Activated T-helper 2 cell treated with anti-CD3 and anti-CD28 coated beads, Interferon-gamma antibody, Interleukin-2, Interleukin-4, amounts not matched to agents 10 μg/mL and 5 μg/mL and 100 μg/mL, durations not matched to agents 14 hours and 24 hours and 36 hours (primary cell): ENCODE measurements at places on chromosomes 13 and 19.

GRCh38 chr19:7559102-7559501, 23.6 kb downstream of the PNPLA6 start:
- H3K36me3 ChIP-seq, result peaks cover 44% of the 10 kb centered on the region
- no peak for DNase-seq
- H3K4me3 ChIP-seq, result no peak overlapping the region
- no peaks in the 10 kb centered on the region for H3K27me3 ChIP-seq

- no peaks in the 10 kb centered on the region for H3K4me1 ChIP-seq
- no peak overlapping the region for H3K4me3 ChIP-seq
- DNase-seq, result no peak
Measured at GRCh38 chr13:82713687-82714405, 1168.4 kb downstream of the SLITRK1 start.

DNA sequence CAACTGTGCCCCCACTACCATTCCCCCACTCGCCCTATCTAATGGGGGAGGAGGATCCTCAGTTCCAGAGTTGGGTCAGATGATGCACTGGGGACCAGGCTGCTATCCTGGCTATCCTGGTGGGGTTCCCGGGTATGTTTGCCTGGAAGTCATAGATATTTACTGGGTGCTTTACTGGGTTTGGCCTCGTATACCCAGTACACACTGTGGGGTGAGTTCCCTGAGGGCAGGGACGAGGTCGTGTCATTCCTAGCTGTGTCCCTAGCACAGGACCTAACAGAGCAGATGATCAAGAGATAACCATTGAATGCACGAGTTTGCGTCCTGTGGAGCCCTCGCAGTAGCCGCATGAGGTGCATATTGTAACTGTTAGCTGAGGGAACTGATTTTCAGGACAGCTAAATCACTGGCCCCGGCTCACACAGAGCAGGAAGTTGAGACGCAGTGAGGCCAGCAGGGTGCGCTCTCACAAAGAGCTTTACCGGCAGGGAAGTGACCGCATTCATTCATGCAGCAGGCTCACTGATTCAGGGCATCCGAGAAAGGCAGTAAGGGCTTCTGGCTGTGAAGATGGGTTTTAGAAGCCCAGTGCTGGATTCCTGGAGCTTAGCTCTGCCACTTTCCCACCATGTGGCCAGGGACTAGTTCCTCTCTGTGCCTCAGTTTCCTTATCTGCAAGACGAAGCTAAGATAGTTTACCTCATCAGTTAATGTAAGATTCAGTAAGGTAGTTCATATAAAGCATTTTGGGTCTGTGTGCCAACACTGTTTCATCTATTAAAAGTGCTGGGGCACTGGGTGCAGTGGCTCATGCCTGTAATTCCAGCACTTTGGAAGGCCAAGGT, 6.0 kb downstream of the RUVBL2 start:
- H3K27ac ChIP-seq, result no peak overlapping the region
- H3K4me3 ChIP-seq, result no peak overlapping the region
- H3K36me3 ChIP-seq, result peaks cover 46% of the 10 kb centered on the region
- peak; percentile 58 for DNase-seq

DNA sequence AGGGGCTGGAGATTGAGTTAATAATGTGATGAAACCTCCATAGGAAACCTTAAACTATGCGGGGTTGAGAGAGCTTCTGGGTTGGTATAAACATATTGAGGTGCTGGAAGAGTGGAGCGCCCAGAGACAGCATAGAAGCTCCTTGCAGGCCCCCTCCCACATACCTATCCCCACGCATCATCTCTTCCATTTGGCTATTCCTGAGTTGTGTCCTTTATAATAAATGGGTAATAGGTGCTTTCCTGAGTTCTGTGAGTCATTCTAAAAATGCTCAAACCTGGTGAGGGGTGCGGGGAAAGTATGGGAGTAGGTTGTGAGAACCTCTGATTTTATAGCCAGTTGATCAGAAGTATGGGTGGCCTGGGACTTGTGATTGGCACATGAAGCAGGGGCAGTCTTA, 14.6 kb downstream of the CCDC122 start:
- no peaks in the 10 kb centered on the region for H3K36me3 ChIP-seq
- H3K4me1 ChIP-seq, result no peaks in the 10 kb centered on the region
- no peak for DNase-seq
- H3K27me3 ChIP-seq, result peaks cover 11% of the 10 kb centered on the region

DNA sequence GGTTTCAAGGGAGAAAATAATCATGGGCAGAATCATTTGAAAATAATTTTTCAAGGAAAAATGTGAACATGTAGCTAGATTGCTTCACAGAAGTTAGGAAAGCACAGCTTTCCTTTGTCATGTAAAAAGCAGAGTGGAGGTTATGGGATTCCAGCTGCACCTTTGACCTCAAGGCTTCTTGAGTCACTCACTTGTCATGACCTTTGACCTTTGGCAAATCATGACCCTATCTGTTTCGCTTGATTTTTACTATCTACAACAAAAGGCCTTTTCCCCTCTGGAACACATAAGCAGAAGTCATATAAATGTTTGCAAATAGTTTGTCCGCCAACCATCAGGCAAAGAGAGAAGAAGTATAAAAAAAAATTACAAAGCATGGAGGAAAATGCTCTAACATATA, 210.7 kb upstream of the MIR17HG start:
- no peaks in the 10 kb centered on the region for H3K27me3 ChIP-seq
- no peak overlapping the region for H3K27ac ChIP-seq
- H3K4me3 ChIP-seq, result no peak overlapping the region
- DNase-seq, result no peak
- H3K36me3 ChIP-seq, result no peaks in the 10 kb centered on the region
- no peaks in the 10 kb centered on the region for H3K4me1 ChIP-seq

DNA sequence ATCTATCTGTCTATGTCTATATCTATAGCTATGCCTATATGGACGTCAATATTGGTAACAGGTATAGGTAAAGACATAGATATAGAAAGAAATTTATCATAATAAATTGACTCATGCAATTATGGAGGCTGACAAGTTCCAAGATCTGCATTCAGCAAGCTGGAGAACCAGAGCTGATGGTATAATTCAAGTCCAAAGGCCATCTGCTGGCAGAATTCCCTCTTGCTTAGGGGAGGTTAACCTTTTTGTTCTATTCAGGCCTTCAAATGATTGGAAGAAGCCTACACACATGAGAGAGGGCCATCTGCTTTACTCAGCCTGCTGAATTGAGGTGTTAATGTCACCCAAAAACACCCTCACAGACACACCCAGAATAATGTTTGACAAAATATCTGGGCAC, 10.8 kb downstream of the RASL11A start:
- no peak for DNase-seq
- H3K4me3 ChIP-seq, result no peak overlapping the region
- H3K36me3 ChIP-seq, result no peaks in the 10 kb centered on the region
- H3K27me3 ChIP-seq, result no peaks in the 10 kb centered on the region

GRCh38 chr13:110259651-110260050, 47.3 kb downstream of the COL4A1 start:
- no peak overlapping the region for H3K4me3 ChIP-seq
- H3K27me3 ChIP-seq, result peaks cover 15% of the 10 kb centered on the region
- no peak for DNase-seq
- H3K4me1 ChIP-seq, result peaks cover 3% of the 10 kb centered on the region
- H3K36me3 ChIP-seq, result no peaks in the 10 kb centered on the region
- H3K27ac ChIP-seq, result no peak overlapping the region

DNA sequence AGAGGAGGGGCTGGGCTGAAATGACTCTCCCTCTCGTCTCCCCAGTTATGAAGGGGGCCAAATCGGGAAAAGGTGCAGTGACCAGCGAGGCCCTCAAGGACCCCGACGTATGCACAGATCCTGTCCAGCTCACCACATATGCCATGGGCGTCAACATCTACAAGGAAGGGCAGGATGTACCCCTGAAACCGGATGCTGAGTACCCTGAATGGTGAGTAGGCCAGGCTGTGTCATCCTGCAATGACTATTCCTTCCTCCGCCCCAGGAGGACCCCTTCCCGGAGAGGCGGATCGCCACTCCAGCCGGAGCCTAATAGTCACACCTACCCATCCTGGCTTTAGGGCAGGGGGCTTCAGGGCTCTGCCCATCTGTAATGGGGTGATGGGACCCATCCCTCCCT, 2.6 kb downstream of the MRPL54 start:
- H3K36me3 ChIP-seq, result peaks cover 25% of the 10 kb centered on the region
- H3K27ac ChIP-seq, result no peak overlapping the region
- no peaks in the 10 kb centered on the region for H3K27me3 ChIP-seq
- H3K4me1 ChIP-seq, result peaks cover 16% of the 10 kb centered on the region

DNA sequence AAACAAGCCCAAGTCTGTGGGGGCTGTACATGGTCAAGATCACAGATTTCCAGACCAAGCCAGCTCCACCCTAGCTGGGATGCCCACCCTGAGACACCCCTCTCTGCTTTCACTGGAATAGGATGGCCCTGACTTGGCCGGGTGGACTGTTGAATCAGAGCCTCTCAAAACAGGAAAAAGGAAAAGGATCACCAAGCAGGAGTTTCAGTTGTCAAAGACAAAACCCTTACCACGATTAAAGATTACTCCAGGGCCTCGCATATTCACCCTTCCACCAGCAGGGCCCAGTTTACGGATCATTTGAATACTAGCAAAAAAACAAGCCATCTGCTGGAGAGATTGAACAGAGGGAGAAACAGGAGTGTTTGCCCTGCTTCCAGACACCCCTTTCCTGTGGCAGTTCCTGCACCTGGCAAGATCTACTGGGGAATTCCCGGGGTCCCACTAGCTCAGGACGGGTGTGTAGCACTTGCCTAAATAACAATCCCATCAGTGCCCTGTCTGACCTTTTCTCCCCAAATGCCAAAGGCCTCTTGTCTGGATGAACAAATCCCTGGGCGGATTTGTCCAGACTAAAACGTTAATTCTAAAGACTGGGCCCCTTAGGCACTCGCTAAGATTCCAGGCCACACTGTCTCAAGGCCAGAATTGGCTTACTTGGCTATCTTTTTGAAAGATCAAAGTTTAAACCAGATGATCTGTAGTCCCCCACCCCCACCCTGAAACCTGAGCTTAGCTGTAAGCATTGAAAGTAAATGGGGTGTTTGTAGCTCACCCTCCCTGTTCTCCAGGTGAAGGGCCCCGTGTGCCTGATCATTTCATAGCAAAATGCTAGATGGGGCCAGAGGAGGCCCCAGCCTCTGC, 38.4 kb downstream of the ACTN4 start:
- peak overlapping the region; percentile 64 for H3K4me3 ChIP-seq
- H3K27me3 ChIP-seq, result no peaks in the 10 kb centered on the region
- peak overlapping the region; percentile 83 for H3K27ac ChIP-seq
- DNase-seq, result no peak

GRCh38 chr13:45607931-45608330, 7.6 kb downstream of the ERICH6B start:
- H3K4me3 ChIP-seq, result no peak overlapping the region
- H3K27me3 ChIP-seq, result peaks cover 29% of the 10 kb centered on the region
- H3K27ac ChIP-seq, result no peak overlapping the region
- no peak for DNase-seq
- no peaks in the 10 kb centered on the region for H3K36me3 ChIP-seq
- no peaks in the 10 kb centered on the region for H3K4me1 ChIP-seq

DNA sequence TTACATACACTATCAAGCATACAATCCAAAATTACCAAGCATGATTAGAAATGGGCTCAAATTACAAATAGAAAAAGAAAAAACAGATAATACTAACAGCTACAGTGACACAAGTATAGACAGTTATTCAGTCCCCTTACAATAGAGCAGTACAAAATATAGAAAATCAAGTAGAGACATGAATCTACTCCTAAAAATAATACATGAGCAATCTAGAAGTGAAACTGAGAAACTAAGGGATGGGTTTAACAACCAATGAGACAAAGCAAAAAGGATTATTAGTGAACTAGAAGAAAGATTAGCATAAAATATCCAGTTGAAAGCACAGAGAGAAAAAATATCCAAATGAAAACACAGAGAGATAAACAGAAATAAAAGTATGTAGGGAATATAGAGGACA, 426.7 kb downstream of the TBC1D4 start:
- H3K4me3 ChIP-seq, result no peak overlapping the region
- DNase-seq, result no peak
- no peaks in the 10 kb centered on the region for H3K27me3 ChIP-seq
- H3K4me1 ChIP-seq, result no peaks in the 10 kb centered on the region
- no peak overlapping the region for H3K27ac ChIP-seq

- H3K36me3 ChIP-seq, result no peaks in the 10 kb centered on the region
- no peaks in the 10 kb centered on the region for H3K4me1 ChIP-seq
Measured at GRCh38 chr13:65623148-65623547, 1607.0 kb downstream of the PCDH9 start.

DNA sequence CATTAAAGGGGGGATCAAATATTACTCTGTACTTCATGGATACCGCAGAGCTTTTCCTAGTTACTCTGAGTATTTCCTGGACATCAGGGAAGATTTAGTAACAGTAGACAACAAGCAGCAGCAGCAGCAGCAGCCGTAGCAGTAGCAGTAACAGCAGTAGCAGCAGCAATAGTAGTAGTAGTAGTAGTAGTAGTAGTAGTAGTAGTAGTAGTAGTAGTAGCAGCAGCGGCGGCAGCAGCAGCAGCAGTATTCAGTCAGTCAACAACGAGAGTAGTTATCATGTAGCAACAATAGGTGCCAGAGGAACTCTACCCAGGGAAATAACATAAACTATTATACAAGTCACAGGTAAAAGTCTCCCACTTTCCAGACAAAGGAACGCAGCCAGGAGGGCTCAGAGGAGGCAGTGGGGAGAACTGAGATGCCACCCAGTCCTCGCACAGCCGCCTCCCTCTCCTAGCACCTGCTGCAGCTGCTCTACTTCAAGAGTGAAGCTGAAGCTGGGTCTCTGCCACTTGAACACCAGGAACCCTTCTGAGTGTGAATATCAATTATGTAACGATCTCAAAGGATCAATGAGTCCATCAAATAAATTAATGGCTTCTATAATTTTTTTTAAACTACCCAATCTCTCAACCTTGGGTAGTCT, 1.3 kb upstream of the DOCK9 start:
- H3K27me3 ChIP-seq, result no peaks in the 10 kb centered on the region
- H3K4me3 ChIP-seq, result no peak overlapping the region
- peaks cover 5% of the 10 kb centered on the region for H3K36me3 ChIP-seq
- DNase-seq, result no peak

- H3K27ac ChIP-seq, result peak overlapping the region; percentile 71
- H3K4me1 ChIP-seq, result peaks cover 57% of the 10 kb centered on the region
- H3K4me3 ChIP-seq, result no peak overlapping the region
- peaks cover 82% of the 10 kb centered on the region for H3K36me3 ChIP-seq
- peak; percentile 29 for DNase-seq
- no peaks in the 10 kb centered on the region for H3K27me3 ChIP-seq
Measured at GRCh38 chr13:111177081-111177711, 62.1 kb downstream of the ARHGEF7 start.

DNA sequence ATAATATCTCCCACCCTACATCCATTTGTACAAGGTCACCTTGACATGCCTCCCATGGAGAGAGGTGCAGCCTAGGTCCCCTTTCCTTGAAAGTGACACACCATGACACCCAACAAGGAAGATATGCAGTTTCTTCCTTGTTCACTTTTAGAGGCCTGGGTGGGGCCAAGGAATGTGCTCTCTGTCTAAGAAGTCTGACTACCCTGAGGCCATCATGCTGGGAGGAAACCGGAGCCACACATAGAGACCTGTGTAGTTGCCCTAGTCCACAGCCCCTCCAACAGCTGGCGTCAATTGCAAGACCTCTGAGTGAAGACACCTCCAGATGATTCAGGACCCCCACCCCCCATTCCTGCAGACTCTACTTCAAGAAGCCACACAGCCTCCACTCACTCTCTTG, 11.0 kb downstream of the SYDE1 start:
- no peak overlapping the region for H3K27ac ChIP-seq
- DNase-seq, result no peak
- no peaks in the 10 kb centered on the region for H3K4me1 ChIP-seq
- no peak overlapping the region for H3K4me3 ChIP-seq

- DNase-seq, result no peak
- no peaks in the 10 kb centered on the region for H3K4me1 ChIP-seq
- no peak overlapping the region for H3K27ac ChIP-seq
- H3K27me3 ChIP-seq, result no peaks in the 10 kb centered on the region
- no peak overlapping the region for H3K4me3 ChIP-seq
- no peaks in the 10 kb centered on the region for H3K36me3 ChIP-seq
Measured at GRCh38 chr13:113427562-113428468, 25.5 kb downstream of the ADPRHL1 start.
